ENCODE measurements at places on chromosomes 1 and 21.

GRCh38 chr1:230752407-230752806 lies 5.2 kb downstream of the CAPN9 start:
- no peak overlapping the region for H3K4me3 ChIP-seq
- DNase-seq = no peak
- H3K4me1 ChIP-seq = no peaks in the 10 kb centered on the region
- H3K27ac ChIP-seq = no peak overlapping the region
- no peaks in the 10 kb centered on the region for H3K27me3 ChIP-seq

- peaks cover 3% of the 10 kb centered on the region for H3K4me1 ChIP-seq
Observed at GRCh38 chr1:11729498-11730428, 6.2 kb upstream of the AGTRAP start.

- H3K36me3 ChIP-seq = peaks cover 59% of the 10 kb centered on the region
- peaks cover 62% of the 10 kb centered on the region for H3K4me1 ChIP-seq
- no peak overlapping the region for H3K4me3 ChIP-seq
- H3K27ac ChIP-seq = peak overlapping the region; percentile 83
Observed at GRCh38 chr1:158002631-158003405, 9.4 kb downstream of the KIRREL1 start.

GRCh38 chr1:62336638-62336994 lies 17.4 kb upstream of the KANK4 start:
- DNase-seq = no peak
- H3K27ac ChIP-seq = no peak overlapping the region
- H3K4me3 ChIP-seq = no peak overlapping the region
- H3K27me3 ChIP-seq = no peaks in the 10 kb centered on the region
- no peaks in the 10 kb centered on the region for H3K36me3 ChIP-seq

DNA sequence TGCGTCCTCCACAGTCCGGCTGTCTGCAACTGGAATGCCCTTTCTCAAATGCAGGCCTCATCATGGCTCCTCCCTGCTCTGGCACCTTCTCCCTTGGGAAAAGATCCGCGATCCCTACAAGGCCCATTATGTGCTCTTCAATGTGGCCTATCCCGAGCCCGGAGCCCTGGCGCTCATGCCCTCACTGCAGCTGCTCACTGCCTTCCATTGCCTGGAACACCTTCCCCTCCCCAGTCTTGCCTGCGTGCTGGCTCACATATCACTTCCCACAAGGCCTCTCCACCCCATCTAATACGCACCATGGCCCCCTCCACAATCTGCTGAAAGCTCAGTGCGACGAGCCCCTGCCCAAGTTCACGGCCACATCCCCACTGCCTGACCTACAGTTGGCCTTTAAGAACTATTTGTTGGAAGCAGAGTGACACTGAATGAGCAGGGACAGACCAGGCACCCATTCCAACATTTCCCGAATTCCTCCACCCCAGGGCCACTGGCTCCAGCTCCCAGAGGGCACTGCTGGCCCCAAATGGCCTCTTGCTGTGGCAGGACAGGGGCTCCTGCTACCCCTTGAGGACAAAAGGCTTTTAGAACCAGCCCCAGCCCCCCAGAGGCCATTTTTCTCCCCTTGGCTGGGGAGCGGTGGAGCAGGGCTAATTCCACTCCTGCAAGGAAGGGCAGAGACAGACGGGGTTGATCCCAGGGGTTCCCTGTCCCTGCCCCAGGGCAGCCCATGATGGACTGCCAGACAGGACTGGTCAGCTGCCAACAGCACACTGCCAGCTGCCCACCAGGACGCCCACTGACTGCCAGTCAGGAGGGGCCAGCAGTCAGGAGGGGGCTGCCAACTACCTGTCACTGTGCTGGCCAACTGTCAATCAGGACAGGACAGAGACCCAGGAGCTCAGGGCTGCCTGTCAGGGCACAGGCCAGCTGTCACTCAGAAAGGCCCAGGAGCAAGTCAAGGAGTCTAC lies 64.8 kb downstream of the DHRS3 start:
- no peaks in the 10 kb centered on the region for H3K27me3 ChIP-seq
- peaks cover 35% of the 10 kb centered on the region for H3K4me1 ChIP-seq
- H3K36me3 ChIP-seq = no peaks in the 10 kb centered on the region

- H3K4me3 ChIP-seq = no peak overlapping the region
- no peak for DNase-seq
- peaks cover 92% of the 10 kb centered on the region for H3K36me3 ChIP-seq
- H3K27ac ChIP-seq = no peak overlapping the region
Observed at GRCh38 chr1:11068600-11069473, 9.0 kb upstream of the SRM start.

DNA sequence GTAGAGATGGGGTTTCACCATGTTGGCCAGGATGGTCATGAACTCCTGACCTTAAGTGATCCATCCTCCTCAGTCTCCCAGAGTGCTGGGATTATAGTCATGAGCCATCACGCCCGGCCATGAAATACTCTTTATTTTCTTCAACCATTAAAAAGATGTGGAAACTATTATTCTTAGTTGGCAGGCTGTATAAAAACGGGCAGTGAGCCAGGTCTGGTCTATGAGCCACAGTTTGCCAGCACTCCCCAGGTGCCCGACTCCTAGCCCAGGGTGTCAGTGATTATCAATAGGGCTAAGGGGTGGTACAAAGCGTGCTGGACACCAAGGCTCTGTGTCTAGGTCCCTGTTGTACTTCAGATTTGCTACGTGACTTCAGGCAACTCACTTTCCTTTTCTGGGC lies 3.7 kb upstream of the TMEM61 start:
- no peak overlapping the region for H3K4me3 ChIP-seq
- peaks cover 18% of the 10 kb centered on the region for H3K27me3 ChIP-seq
- H3K36me3 ChIP-seq = no peaks in the 10 kb centered on the region
- DNase-seq = no peak
- H3K4me1 ChIP-seq = no peaks in the 10 kb centered on the region
- no peak overlapping the region for H3K27ac ChIP-seq

GRCh38 chr1:20386323-20387081 lies 95.8 kb downstream of the VWA5B1 start:
- no peak overlapping the region for H3K27ac ChIP-seq
- no peak for DNase-seq
- no peak overlapping the region for H3K4me3 ChIP-seq
- H3K27me3 ChIP-seq = no peaks in the 10 kb centered on the region
- H3K36me3 ChIP-seq = no peaks in the 10 kb centered on the region

- H3K27me3 ChIP-seq = no peaks in the 10 kb centered on the region
- H3K27ac ChIP-seq = no peak overlapping the region
- DNase-seq = no peak
Observed at GRCh38 chr1:228911225-228912210, 176.2 kb downstream of the RHOU start.

DNA sequence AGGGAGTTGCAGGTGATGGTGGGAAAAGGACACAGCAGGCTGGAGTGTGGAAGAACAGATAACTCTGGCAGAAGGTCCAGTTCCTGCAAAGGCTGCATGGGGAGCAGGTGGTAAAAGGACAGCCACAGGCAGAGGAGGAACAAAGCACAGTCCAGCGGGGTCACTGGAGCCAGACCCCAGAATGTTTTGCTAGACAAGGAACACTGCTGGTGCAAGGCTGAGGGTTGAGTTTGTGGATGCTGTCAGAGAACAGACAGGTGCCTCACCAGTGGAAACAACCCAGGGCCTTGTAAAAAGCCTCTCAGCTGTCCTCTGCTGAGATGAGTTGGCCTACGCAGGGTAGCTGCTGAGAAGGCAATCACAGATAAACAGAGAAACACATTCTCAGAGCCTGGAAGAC lies 101.7 kb downstream of the SSBP3 start:
- H3K27ac ChIP-seq = no peak overlapping the region
- no peak for DNase-seq
- H3K4me1 ChIP-seq = peaks cover 5% of the 10 kb centered on the region
- no peak overlapping the region for H3K4me3 ChIP-seq
- H3K27me3 ChIP-seq = no peaks in the 10 kb centered on the region

DNA sequence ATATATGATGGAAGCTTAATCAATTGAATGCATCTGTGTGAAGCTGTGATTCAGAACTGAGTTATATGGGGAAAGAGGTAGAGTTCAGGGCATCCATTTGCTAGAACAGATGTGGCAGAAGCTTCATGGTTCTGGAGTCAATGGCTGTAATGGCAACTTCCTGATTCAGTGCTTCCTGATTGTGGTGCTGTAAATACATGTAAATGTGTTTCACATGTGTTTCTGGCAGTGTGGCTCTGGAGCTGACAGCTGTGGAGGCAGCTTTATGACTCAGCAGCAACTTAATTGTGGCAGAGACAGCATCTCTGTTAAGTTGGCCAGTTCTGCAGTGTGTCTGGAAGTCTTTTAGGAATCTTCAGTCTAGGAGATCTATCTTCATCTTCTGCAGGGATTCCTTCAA lies 226.6 kb upstream of the ZRANB2 start:
- H3K36me3 ChIP-seq = no peaks in the 10 kb centered on the region
- H3K4me1 ChIP-seq = no peaks in the 10 kb centered on the region
- H3K27me3 ChIP-seq = no peaks in the 10 kb centered on the region
- H3K4me3 ChIP-seq = no peak overlapping the region

- no peak overlapping the region for H3K27ac ChIP-seq
- H3K4me3 ChIP-seq = no peak overlapping the region
- no peaks in the 10 kb centered on the region for H3K27me3 ChIP-seq
- peaks cover 24% of the 10 kb centered on the region for H3K4me1 ChIP-seq
- H3K36me3 ChIP-seq = peaks cover 63% of the 10 kb centered on the region
- DNase-seq = no peak
Observed at GRCh38 chr1:36304521-36304920, 1.6 kb upstream of the SH3D21 start.

DNA sequence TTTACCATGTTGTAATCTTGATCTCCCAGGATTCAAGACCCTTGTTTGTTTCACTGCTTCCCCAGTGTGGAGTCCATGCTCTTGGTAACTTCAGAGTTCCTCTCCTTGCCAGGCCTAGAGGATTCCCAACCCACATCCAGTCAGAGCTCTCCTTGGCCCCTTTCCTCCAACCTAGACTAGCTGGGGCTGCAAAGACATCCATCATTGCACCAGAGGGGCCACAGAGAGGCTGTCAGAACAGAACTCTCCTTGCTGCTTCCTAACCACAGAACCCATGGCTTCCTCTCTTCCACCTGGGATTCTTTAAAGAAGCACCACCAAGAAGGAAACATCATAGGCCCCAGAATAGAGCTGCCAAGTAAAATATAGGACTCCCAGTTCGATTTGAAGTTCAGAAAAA lies 81.0 kb downstream of the HMGB4 start:
- DNase-seq = no peak
- H3K4me1 ChIP-seq = no peaks in the 10 kb centered on the region
- H3K27me3 ChIP-seq = no peaks in the 10 kb centered on the region
- no peak overlapping the region for H3K4me3 ChIP-seq
- no peak overlapping the region for H3K27ac ChIP-seq

DNA sequence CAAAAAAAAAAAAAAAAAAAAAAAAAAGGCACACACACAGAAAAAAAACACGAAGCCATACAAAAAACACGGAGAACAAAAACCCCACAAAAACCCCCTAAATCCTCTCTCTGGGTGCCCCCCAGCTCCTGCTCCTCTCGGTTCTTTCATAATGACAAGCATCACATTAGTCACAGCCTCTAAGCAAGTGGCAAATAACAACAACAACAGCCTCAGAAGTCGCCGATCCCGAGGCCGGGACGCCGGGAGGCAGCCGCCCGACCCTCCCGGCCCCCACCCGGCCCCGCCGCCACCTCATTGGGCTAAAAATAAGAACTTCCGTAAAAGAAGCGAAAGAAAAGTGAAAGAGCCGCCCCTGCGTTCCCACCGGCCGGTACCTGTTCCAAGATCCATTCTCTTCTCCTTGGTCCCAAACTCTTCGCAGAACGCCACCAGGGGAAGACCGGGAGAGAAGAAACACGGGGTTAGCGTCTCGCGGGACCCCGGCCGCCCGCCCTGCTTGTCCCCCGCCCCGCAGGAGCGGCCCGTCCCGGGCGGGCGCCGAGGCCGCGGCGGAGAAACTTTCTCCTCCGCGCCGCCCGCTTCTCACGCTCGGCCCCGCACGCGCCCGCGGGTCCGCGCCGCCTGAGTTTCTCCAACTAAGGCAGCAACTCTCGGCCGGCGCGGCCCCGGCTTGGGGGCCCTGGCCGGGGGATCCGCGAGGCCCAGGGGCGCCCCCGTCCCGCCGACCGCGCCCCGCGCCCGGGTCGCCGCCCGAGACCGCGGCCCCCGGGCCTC lies 102.8 kb downstream of the CASZ1 start:
- DNase-seq = no peak
- H3K36me3 ChIP-seq = no peaks in the 10 kb centered on the region
- no peak overlapping the region for H3K27ac ChIP-seq
- H3K27me3 ChIP-seq = peaks cover 29% of the 10 kb centered on the region
- H3K4me1 ChIP-seq = peaks cover 4% of the 10 kb centered on the region
- peak overlapping the region; percentile 53 for H3K4me3 ChIP-seq

- no peak for DNase-seq
- H3K4me3 ChIP-seq = no peak overlapping the region
- no peaks in the 10 kb centered on the region for H3K36me3 ChIP-seq
- no peak overlapping the region for H3K27ac ChIP-seq
- no peaks in the 10 kb centered on the region for H3K4me1 ChIP-seq
- peaks cover 7% of the 10 kb centered on the region for H3K27me3 ChIP-seq
Observed at GRCh38 chr1:201307760-201308499, 24.6 kb downstream of the PKP1 start.

DNA sequence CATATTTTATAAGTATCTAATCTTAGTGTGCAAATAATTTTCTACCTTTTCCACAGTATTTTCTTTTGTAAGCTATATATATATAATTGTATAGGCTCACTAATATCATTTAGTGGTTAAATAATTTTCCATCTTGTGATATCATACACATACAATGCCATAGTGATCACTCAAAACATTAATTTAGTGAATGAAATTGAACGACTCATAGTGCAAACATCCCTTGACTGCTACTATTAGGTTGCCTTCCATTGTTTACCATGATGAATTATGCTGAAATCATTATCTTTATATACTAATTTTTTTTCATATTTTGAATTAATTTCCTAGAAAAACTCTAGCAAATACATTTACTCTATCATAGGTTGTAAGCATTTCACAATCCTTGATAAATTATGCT lies 127.1 kb downstream of the PCNX2 start:
- no peak overlapping the region for H3K4me3 ChIP-seq
- no peak overlapping the region for H3K27ac ChIP-seq
- H3K36me3 ChIP-seq = peaks cover 5% of the 10 kb centered on the region
- no peaks in the 10 kb centered on the region for H3K4me1 ChIP-seq

DNA sequence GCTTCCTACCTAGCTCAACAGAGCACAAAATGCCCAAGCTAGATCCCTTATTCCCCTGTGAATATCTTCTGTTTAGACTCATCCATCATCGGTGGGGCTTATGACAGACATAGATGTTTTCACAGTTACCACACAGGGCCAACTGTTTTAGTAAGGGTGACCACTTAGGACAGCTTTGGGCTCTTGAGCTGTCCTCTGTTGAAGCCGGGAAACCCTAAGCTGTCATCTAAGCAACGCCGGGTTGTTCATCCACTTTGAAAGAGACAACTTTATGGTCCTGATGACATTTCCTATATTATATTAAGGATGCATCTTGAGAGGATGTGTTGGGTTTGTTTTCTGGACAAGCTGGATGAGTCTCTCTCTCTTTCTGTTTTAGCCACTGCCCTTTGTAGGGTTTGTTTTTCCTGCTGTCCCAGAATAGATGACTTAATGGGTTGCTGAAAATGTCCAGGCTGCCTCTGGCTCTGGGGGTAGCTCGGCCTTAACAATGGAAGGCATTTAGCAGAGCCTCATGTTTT lies 110.5 kb upstream of the UBE2U start:
- H3K27me3 ChIP-seq = no peaks in the 10 kb centered on the region
- no peak overlapping the region for H3K4me3 ChIP-seq
- peak overlapping the region; percentile 11 for H3K27ac ChIP-seq
- no peak for DNase-seq

GRCh38 chr1:185720633-185721272 lies 13.4 kb upstream of the HMCN1 start:
- no peaks in the 10 kb centered on the region for H3K27me3 ChIP-seq
- peaks cover 21% of the 10 kb centered on the region for H3K4me1 ChIP-seq
- H3K4me3 ChIP-seq = no peak overlapping the region
- no peaks in the 10 kb centered on the region for H3K36me3 ChIP-seq
- no peak overlapping the region for H3K27ac ChIP-seq
- peak; percentile 54 for DNase-seq

GRCh38 chr1:19468397-19468956 lies 16.9 kb downstream of the CAPZB start:
- peaks cover 64% of the 10 kb centered on the region for H3K36me3 ChIP-seq
- no peaks in the 10 kb centered on the region for H3K27me3 ChIP-seq
- DNase-seq = no peak
- peaks cover 26% of the 10 kb centered on the region for H3K4me1 ChIP-seq

Data from SJSA1 (cell line).